ENCODE measurements at places on chromosomes 13 and 19.

DNA sequence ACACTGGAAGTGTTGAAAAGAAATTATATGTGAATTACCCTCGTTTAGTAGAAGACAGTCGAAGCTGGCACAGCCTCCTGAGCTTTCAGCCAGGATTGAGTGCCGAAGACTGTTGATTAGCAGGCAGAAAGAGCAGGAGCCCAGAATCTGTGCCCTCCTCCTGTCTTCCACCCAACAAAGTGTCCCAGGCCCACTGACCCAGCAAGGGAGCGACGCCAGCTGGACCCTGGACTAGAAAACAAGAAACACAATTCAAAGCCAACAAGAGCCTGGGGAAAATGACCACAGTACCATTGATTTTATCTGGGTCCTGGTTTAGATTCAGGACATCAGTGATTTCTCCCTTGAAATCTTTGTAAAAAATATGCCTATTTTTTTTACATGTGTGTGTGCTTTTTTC is 120.7 kb downstream of the RXFP2 start:
- no peak for DNase-seq

GRCh38 chr13:65971541-65971940 is 1258.6 kb downstream of the PCDH9 start:
- DNase-seq, result no peak

- DNase-seq, result peak; percentile 78
Observed at GRCh38 chr19:51735759-51736449, 12.1 kb upstream of the HAS1 start.

GRCh38 chr19:34454091-34454490 is 25.9 kb downstream of the UBA2 start:
- DNase-seq, result no peak

DNA sequence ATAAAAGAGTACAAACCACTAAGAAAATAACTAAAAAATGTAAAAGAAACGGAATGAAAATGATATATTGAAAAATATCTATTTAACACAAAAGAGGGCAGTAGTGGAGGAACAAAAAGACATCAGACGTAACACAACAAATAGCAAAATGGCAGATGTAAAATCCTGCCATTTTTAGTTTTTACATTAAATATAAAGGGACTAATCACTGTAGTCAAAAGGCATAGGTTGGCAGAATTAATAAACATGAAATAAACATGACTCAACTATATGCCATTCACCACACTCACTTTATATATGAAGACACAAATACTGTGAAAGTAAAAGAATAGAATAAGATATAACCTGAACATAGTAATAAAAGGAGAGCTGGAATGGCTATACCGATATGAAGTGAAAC is 11.0 kb downstream of the MTUS2 start:
- no peak for DNase-seq

DNA sequence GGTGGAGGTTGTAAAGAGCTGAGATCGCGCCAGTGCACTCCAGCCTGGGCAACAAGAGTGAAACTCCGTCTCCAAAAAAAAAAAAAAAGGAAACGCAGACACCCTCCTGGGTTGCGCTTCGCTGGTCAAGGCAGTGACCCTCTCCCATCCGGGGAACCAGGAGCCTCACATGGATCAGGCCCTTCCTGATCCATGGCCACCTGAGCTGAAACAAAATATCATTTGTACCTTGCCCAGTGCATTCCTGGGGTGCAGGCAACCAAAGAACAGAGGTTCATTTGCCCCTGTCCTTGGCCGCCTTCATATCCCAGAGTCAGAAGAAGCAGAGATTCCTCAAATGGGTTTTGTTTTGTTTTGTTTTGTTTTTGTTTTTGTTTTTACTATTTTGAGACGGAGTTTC is 8.0 kb upstream of the LSM4 start:
- no peak for DNase-seq

- peak; percentile 38 for DNase-seq
Observed at GRCh38 chr19:19606021-19606420, 12.5 kb downstream of the PBX4 start.

GRCh38 chr13:63409791-63410351 is 1994.2 kb upstream of the PCDH20 start:
- no peak for DNase-seq
